Fibroblast of pulmonary artery (primary cell): ENCODE measurements at places on chromosomes 12 and 14.
A peak's percentile ranks its signal among the peaks of the same experiment; 100 is the strongest.

DNA sequence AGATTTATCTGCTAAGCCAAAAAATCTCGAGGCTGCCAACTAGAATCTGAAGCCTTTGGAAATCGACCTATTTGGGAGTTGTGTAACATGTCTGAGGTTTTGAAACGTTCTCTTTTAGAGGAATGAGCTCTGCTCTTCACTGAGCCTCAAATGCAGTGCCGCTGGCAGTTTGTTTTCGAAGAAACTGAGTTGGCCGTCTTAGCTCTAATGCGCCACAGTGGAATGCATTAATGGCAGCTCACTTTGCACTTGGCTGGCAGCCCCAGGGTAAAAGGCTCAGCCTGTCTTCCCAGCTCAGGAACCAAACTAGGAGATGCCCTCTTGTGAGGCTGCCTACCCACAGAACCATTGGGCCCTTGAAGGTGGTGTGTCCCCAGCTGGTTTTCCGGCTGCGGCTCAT lies 53.8 kb downstream of the SFSWAP start:
- DNase-seq, result no peak

DNA sequence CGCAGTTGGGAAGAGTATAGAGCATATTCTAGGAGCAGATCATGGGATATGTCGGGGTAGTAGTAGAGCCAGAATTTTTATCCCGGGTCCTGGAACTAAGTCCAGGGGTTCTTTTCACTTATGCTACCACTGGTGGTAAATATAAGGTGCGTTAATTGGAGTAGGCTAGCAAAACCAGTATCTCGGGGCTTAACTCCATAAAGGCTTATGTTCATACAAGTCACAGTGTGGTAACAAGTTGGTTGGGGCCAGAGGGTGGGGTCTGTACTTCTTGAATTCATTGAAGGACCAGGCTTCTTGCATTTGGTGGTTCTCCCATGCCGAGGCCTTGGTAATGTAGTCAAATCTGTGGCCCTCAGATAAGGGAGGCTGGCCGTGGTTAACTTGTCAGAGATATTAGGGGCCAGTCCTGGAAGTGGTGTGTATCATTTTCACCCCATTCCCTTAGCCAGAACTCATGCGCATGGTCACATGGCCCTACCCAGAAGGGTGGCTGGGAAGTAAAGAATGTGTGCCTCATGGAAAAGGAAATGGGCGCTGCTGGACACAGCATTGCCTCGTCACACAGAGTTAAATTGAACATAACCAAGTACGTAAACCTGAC lies 1.5 kb upstream of the ZNF641 start:
- no peak for DNase-seq

- DNase-seq, result peak; percentile 57
These were observed 601.5 kb downstream of the KCNH5 start for GRCh38 chr14:62443796-62444195.

DNA sequence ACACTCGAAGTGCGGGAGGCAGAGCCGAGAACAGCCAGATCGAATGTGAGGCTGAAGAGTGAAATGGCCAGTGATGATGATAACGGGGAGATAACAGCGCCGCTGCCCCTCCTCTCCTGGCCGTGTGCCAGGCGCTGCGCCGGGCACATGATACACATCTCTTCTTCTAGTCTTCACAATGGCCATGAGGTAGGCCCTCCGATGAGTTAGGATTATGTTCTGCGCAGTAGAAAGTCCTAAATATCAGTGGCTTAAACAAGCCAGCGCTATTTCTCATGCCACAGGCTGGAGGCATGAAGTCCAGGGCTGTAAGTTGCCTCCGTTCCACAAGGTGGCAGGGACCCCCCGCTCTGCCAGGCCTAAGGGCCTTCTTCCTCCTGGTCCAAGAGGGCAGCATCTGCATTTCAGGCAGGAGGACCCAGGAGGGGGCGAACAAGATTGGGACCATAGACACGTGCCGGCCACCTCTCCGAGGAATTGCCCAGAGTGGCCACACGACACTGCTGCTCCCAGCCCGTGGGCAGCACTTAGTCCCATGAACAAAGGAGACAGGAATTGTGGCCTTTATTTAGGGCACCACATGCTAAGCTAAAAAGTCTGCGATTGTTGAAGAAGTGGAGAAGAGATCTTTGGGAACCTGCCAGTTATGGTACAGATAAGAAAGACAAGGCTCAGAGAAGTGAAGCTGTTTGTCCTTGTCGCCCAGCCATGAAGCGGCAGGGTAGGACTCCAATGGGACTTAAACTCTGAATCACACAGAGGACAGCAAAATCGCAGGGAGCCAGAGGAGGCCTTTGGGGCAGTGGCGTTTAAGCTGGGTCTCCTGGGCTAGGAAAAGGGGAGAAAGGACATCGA lies 10.9 kb upstream of the HVCN1 start:
- DNase-seq, result no peak

- no peak for DNase-seq
These were observed 444.0 kb downstream of the AACS start for GRCh38 chr12:125509195-125509594.

- DNase-seq, result peak; percentile 88
These were observed 33.8 kb upstream of the FGD4 start for GRCh38 chr12:32365473-32366064.

- DNase-seq, result no peak
These were observed 13.7 kb upstream of the VPS37B start for GRCh38 chr12:122909442-122910288.

GRCh38 chr14:60845523-60845922 lies 111.0 kb downstream of the MNAT1 start:
- no peak for DNase-seq
